ENCODE measurements at places on chromosomes 5 and 9. TPM values are rescaled to one million over a fixed set of nuclear protein-coding genes. Genes with fewer than 3 reads are reported as not detected.

Gene MCC
- total RNA-seq = 38.8 TPM

Gene SHB
- total RNA-seq = 20.0 TPM

Gene KIF12
- 1.1 TPM for total RNA-seq

Gene CYLC2
- total RNA-seq = not detected

Gene ANAPC2
- 15.9 TPM for total RNA-seq

Gene FAM78A
- total RNA-seq = 0.37 TPM

Gene F2RL1
- total RNA-seq = 23.4 TPM

Gene CATSPER3
- total RNA-seq = not detected

Gene ANXA1
- 1,632 TPM for total RNA-seq
